ENCODE measurements at places on chromosomes 16 and 17.
A peak's percentile ranks its signal among the peaks of the same experiment; 100 is the strongest.

DNA sequence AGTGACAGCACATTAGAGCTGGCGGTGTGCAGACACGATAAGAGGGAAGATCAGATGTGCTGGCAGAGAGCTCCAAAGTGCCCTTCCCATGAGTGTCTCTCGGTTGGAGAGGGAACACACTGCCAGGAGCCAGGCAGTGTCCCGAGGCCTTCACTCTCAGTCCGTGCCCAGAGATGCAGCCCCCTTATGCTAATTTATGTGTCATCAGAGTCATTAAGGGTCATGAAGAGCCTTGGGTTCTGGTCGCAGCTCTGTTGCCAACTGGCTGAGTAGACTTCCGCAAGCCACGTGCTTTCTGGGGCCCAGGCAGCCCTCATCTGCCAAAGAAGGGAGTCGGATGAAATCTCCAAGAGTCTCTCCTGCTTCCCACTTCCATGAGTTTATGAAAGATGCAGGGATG is 232.5 kb downstream of the MSI2 start:
- no peak for DNase-seq

DNA sequence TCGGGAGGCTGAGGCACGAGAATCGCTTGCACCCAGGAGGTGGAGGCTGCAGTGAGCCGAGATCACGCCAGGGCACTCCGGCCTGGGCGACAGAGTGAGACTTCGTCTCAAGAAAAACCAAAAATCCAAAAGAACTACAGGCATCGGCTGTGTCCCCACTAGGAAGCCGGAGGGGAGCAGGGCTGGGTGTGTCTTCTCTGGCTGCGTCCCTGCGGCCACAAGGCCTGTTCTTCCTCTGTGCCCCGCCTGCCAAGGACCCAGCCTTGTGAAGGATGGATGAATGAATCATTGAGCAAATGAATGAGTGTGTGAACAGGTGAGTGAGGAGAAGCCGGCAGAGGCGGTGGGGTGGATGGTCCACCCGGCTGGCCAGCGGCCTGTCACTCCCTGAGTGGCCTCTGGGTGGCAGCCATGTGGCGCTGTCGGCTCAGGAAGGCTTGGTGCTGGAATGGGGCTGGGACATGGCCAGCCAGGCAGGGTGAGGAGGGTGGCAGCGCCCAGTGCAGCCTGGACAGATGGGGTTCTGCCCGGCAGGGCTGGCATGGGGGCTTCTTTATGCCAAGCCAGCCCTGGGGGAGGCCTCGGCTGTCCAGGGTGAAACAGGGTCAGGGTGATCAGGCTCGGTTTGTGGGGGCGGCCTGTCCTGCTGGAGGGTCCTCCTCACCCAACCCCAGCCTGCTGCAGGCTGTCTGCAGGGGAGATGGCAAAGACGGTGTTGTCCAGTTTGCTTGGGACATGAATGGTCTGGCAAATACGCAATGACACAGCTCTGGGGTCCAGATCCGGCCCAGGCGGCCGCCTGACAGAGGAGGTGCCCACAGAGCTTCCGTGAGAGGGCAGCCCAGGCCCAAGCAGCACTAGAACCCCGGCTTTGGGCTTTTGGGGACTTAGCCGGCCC is 21.7 kb downstream of the SLC25A10 start:
- DNase-seq, result peak; percentile 75

- DNase-seq, result no peak
Observed at GRCh38 chr16:83312015-83312717, 495.6 kb upstream of the HSBP1 start.

DNA sequence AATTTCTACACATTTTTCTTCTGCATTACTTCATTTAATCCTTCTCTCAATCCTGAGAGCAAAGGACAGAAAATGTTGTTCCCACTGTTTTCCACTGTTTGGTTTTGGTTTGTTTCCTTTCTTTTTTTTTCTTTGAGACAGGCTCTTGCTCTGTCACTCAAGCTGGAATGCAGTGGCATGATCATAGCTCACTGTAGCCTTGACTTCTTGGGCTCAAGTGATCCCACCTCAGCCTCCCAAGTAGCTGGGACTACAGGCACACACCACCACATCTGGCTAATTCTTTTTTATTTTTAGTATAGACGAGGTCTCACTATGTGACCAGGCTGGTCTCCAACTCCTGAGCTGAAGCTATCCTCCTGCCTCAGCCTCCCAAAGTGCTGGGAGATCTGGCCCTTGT is 7.0 kb upstream of the ZNF652 start:
- no peak for DNase-seq

DNA sequence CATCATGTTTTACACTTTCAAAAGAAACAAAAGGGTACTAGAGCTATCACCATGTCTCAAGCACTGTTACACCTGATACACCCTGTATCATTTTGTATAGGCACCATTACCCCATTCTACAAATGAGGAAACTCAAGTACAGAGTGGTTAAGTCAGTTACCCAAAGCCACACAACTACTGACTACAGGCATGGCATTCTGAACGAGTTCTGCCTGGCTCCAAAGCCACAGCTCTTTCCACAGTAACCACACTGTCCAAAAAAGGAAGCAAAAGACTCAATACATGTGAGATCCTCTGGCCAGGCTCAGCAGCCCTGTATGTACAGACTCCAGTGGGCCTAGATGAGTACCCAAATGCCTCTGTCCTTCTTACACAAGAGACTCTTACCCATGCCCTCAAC is 4.7 kb downstream of the DYNC1LI2 start:
- no peak for DNase-seq

DNA sequence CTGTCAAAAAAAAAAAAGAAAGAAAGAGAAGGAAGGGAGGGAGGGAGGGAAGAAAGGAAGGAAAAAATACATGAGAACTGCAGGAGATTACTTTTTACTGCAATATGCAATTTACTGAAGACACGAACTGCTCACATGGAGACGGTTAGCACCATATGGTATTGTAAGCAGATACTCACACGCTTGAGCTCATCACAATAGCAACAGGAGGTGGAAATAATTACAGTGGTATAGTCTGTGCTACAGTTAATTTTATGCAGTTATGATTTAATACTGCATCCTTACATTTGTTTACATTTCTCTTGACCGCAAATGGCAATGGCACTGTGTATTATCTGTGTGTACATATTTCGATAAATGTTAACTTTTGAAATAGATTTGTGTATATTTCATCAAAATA is 21.4 kb upstream of the SLC46A1 start:
- peak; percentile 59 for DNase-seq

- DNase-seq, result peak; percentile 80
Observed at GRCh38 chr17:50550661-50551432, 3.9 kb downstream of the SPATA20 start.

DNA sequence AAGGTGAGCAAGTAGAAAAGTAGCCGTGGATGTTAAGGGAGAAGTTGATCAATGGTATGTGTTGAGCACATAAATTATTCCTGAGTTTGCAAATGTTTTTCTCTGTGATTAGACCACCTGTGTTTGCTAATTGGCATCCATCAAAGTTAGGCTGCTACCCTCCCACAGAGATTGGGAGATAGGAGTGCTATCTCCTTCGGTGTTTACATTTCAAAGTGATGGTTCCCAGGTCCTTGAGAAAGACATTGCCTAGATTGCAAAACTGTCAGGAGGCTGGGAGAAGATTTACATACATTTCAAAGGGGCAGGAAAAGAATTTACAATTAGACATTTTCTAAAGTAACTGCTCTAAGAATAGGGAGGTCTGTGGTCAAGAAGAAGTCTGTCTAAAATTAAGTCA is 54.3 kb upstream of the CNTNAP4 start:
- peak; percentile 66 for DNase-seq

DNA sequence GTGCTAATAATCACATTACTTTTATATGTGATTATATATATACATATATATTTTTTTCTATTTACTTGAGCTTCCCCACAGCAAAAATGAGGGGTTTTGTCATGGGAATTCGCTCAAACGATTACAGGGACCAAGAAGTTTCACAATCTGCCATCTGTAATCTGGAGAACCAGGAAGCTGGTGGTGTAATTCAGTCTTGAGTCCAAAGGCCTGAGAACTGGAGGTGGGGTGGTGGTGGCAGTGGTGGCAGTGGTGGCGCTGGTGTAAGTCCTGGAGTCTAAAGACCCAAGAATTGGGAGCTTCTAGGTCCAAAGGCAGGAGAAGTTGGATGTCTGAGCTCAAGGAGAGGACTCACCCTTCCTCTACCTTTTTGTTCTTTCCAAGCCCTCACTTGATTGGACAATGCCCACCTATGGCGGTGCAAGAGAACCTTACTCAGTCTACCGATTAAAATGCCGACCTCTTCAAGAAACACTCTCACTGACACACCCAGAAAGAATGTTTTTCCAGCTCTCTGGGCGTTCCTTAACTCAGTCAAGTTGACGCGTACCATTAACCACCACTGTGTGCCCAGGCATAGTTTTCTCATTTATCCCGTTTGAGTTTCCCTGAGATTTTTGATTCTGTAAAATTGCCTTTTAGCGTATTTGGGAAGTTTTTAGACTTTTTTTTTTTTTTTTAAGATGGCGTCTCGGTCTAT is 31.9 kb downstream of the POLR2A start:
- DNase-seq, result no peak

GRCh38 chr17:33292201-33292980 is 704 bp downstream of the ASIC2 start:
- no peak for DNase-seq

DNA sequence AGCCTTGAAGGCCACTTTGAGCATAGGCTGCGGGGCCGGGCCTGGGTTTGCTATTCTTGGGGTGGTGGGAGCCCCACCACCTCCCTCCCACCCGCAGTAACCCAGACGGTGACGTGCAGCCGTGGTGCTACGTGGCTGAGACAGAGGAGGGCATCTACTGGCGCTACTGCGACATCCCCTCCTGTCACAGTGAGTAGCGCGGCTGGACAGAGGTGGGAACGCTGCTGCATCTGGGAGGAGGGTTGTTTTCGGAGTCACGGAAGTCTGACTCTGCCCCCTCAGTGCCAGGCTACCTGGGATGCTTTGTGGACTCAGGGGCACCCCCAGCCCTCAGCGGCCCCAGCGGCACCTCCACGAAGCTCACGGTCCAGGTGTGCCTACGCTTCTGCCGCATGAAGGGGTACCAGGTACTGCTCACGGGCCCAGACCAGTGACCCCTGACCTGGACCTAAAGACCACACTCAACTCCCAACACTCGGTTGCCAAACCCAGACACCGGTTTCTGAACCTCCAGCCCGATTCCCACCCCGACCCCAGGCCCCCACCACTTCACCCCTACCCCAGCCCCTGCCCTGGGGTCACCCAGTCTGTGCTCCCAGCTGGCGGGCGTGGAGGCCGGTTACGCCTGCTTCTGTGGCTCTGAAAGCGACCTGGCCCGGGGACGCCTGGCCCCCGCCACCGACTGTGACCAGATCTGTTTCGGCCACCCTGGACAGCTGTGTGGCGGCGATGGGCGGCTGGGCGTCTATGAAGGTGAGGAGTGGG is 2.1 kb downstream of the KREMEN2 start:
- DNase-seq, result no peak

GRCh38 chr16:86755571-86756006 is 177.2 kb downstream of the FOXL1 start:
- no peak for DNase-seq

DNA sequence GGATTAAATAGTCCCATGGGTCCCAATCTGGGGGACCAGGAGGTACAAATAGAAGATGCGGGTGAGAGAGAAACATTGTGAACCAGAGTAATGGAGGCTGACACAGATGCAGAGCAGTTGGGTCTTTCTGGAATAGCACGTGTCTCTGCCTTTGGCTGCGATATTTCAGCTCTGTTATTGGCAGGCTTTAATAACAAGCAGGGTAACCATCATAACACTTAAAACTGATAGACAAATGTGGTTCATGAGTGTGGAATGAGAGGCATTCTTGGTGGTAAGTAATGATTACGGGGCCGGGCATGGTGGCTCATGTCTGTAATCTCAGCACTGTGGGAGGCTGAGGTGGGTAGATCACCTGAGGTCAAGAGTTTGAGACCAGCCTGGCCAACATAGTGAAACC is 110.3 kb downstream of the SNX29 start:
- no peak for DNase-seq

- peak; percentile 26 for DNase-seq
Observed at GRCh38 chr16:88541831-88542616, 28.2 kb upstream of the ZC3H18 start.

DNA sequence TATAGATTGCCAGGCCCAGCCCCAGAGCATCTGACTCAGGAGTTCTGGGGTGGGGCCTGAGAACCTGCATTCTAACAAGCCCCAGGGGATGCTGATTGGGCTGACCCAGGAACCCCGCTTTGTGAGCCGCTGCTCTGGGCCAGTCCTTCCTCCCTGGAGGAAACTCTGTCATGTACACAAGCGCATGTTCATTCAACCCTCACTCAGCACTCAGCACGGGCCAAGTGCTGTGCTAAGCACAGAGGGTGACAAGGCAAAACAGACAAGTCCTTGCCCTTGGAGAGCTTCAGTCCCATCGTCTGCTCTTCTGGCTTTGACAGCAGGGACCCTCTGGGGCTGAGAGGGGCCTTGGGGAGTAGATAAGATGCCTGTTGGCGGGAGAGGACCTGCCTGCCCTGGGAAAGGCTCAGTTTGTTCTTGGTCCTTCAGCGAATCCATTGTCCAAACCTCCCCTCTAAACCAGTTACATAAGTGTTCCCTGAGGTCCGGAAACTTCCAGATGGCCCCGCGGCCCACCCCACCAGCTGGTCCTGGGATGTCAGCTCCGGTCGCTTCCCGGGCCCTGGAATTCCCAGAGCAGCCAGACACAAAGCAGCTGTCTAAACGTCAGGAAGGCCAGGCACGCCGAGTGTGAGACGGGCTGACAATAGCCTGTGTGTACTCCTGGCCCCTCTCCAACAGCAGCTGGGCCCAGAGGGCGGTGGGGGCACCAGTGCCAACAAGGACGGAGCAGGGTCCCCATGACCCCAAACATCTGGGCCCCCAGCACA is 88.8 kb downstream of the ZDHHC7 start:
- peak; percentile 72 for DNase-seq

- no peak for DNase-seq
Observed at GRCh38 chr17:74201250-74201649, 2.2 kb upstream of the RPL38 start.

DNA sequence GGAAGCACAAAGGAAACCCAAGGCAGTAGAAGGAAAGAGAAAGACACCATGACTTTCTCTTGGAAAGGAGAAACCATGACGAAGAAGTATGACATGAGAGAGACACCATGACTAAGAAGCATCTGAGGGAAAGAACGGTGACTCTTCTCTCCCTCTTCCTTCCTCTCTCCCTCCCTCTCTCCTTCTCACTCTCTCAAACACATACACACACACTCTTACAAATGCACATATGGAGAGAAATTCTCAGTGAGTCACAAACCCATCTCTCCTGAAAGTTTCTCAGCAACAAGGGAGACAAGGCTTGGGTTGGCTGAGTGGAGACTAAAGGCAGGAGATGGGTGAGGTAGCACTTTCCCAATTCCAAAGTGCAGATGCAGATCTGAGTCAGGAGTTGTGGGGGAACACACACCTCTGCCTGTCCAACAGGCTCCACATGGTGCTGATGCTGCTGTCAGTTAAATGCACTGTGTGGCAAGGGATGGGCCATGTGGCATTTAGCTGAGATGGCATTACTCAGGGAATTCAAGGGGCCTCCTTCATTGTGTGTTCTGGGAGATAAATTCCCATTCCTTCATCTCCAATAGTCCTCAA is 336.7 kb upstream of the C16orf82 start:
- no peak for DNase-seq

GRCh38 chr17:65054602-65055001 is 1.9 kb downstream of the GNA13 start:
- no peak for DNase-seq

GRCh38 chr17:72906306-72906705 is 186.2 kb downstream of the SLC39A11 start:
- no peak for DNase-seq

GRCh38 chr16:84302111-84302954 is 7.7 kb downstream of the WFDC1 start:
- no peak for DNase-seq
